ENCODE measurements at places on chromosomes 13 and 19.

DNA sequence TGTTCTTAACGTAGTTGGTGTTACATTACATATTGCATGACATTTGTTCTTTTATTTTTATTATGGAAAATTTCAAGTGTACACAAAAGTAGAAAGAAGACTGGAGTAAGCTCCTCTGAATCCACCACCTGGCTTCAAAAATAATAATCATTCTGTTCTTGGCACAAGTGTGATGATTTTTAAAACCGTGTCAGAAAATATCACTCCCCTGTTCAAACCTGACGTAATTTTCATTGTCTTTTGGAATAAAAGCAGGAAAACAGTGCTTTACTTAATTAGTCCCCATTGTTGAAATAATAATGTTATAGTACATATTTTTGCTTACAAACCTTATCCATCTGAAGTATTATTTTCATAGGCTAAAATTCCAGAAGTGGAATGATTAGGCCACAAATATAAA lies 41.3 kb upstream of the SCEL start:
- DNase-seq = no peak

DNA sequence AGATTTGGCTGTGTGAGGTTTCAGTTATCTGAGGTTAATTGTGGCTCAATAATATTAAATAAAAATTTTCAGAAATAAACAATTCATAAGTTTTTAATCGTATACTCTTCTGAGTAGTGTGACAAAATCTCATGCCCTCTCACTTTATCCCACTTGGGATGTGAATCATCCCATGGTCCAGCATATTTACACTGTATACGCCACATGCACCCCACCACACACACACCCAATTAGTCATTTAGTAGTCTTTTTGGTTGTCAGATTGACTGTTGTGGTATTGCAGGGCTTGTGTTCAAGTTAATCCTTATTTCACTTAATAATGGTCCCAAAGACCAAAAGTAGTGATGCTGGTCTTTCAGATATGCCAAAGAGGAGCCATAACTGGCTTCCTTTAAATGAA lies 66.4 kb upstream of the PCDH9 start:
- no peak for DNase-seq

DNA sequence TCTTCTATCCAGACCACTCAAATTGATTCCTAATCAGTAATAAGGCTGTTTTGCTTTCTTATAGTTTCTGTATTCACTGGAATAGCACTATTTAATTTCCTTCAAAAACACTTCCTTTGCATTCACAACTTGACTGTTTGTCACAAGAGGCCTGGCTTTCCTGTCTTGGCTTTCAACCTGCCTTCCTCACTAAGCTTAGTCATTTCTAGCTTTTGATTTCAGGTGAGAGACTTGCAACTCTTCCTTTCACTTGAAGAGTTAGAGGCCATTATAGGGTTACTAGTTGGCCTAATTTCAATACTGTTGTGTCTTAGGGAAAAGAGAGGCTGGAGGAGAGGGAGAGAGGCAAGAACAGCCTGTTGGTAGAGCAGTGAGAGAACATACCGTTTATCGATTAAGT lies 47.0 kb downstream of the SACS start:
- DNase-seq = no peak

DNA sequence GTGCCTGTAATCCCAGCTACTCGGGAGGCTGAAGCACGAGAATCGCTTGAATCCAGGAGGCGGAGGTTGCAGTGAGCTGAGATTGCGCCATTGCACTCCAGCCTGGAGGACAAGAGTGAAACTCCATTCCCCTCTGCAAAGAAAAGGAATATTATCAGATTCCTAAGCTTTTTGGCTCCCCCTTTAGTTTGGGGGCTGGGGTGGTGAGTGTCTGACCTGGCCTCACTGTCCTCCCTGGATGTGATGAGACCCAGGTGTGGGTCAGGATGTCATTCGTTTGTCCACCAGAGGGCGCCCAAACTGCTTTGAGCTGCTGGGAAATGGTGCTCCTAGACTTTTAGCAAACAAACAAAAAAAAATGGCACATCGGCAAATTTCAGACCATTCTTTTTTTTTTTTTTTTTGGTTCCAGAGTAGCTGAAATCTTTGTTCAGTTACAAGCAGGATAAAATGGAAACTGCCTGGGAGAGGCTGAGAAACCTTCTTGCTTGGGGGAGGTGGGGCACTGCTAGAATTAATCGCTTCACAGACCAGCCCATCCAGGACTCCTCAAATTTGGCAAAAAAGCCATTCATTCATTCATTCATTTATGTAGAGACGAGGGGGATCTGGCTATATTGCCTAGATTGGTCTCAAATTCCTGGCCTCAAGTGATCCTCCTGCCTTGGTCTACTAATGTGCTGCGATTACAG lies 29.4 kb downstream of the SPC24 start:
- no peak for DNase-seq

DNA sequence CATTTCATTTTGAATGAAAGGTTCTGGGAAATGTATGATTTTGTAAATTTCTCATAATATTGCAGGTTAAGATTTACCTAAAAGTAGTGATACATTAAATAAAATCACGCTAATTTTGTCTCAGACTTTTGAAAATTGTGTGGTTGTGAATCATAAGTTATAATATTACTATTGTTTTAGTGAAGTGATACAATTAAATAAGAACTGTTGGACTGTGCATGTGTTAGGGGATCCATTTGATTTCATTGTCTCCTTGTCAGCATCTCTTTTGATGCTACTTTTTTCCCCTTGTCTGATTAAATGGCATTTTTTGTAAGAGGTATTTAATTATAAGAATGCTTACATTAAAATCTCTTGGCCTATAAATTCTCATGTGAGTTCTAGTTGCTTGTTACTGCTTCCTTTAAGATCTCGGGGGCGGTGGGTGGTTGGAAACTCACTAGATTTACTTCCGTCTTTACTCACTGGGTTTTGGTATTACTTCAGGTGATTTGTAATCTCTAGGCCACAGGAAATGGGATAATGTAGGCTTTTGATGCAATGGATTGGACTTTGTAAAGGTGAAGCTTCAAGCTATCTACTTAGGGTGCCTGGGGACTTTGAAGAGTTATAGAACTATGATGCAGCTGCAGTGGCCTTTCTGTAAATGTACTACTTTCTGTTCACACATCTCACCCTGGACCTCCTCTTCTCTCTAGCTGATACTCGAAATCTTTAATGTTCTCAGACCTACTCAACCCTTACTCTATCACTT lies 66.5 kb downstream of the PAN3 start:
- no peak for DNase-seq

- no peak for DNase-seq
Observed at GRCh38 chr19:8336072-8336569, 6.9 kb downstream of the KANK3 start.

DNA sequence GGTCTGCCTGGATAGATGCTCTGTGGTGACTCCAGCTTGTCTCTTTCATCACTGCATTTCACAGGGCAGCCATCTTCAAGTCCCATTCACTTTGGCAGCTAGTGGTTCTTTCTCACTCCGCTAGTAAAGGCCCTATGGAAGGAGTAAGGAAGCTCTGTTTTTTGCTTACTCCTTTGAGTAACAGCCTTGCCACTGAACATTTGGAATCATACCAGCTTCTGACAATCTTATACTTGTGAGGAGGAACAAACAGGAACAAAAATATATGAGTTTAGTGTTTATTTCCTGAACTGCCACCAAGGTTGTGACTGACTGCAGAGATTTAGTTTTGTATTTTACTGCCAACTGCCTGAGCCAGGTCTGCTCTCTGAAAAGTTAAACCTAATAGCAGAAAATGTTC lies 38.7 kb downstream of the KCTD4 start:
- no peak for DNase-seq

GRCh38 chr13:72093262-72093661 lies 226.3 kb upstream of the DACH1 start:
- no peak for DNase-seq

- no peak for DNase-seq
Observed at GRCh38 chr19:4542896-4543841, 3.3 kb upstream of the LRG1 start.

All from renal cortex interstitium (tissue), 15 donors.